ENCODE measurements at places on chromosomes 2 and 18. TPM values are rescaled to one million over a fixed set of nuclear protein-coding genes. Genes with fewer than 3 reads are reported as not detected.
A peak's percentile ranks its signal among the peaks of the same experiment; 100 is the strongest.

Gene ZNF512
- 31.5 TPM for total RNA-seq

Gene ANKRD53
- not detected for total RNA-seq

Gene FAM110C
- 0.96 TPM for total RNA-seq

Gene RNF138
- 86.0 TPM for total RNA-seq

Gene STK16
- 34.4 TPM for total RNA-seq

DNA sequence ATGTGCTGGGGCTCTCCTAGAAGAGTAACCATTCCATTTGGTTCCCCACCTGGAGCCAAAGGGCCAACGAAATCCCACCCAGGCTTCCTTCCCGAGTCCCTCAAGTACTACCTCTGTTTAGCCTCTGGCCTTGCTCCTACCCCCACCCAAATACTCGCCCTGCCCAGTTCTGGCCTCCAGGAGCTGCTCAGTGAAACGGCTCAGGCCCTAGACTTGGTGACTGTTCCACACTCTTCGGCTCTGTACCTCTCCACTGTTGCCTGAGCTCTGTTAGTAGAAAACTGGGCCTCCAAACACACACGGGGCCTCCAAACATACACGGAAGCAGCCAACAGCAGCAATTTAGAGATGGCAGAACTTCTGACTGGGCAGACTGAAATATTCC, 4.2 kb downstream of the OTX1 start:
- peak overlapping the region; percentile 42 for H3K4me3 ChIP-seq
- DNase-seq = no peak
- H3K36me3 ChIP-seq = no peaks in the 10 kb centered on the region
- H3K4me1 ChIP-seq = peaks cover 55% of the 10 kb centered on the region
- H3K27me3 ChIP-seq = peaks cover 80% of the 10 kb centered on the region

- no peak overlapping the region for H3K4me3 ChIP-seq
- no peaks in the 10 kb centered on the region for H3K27me3 ChIP-seq
- H3K36me3 ChIP-seq = peaks cover 1% of the 10 kb centered on the region
- H3K27ac ChIP-seq = no peak overlapping the region
- DNase-seq = no peak
Observed at GRCh38 chr2:72340665-72341064, 193.0 kb upstream of the CYP26B1 start.

- no peak overlapping the region for H3K27ac ChIP-seq
- peaks cover 8% of the 10 kb centered on the region for H3K36me3 ChIP-seq
- H3K27me3 ChIP-seq = no peaks in the 10 kb centered on the region
- no peak for DNase-seq
- H3K4me3 ChIP-seq = no peak overlapping the region
Observed at GRCh38 chr2:28135324-28135723, 244.8 kb downstream of the BABAM2 start.

- H3K4me3 ChIP-seq = peak within 1 kb of the TSS; percentile 62
- no peak within 1 kb of the TSS for H3K27ac ChIP-seq
- peaks cover 82% of the 10 kb centered on the region for H3K27me3 ChIP-seq
- peaks cover 45% of the 10 kb centered on the region for H3K4me1 ChIP-seq
- DNase-seq = peak; percentile 79
Observed at GRCh38 chr18:57434536-57435494, at the start of gene ONECUT2. Gene ONECUT2, plus strand, starts transcription at chr18:57435374. Its CDS starts 343 bp downstream, at chr18:57435717.

DNA sequence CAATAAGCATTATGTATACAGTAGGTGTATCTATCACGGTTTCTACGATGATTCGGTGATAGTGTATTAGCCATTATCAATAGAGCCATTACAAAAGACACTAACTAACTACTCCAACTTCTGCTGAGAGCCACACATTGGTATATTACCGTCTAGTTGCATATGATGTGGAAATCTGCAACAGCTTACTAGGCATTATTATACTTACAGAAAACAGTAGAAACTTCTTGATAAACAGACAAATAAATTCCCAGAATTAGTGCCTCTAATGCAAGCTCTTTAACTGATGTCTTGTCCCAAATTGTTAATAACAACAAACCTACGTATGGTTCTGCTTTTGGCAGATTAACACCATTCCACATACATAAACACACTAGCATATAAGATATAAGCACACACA, 1923.0 kb upstream of the PIK3C3 start:
- DNase-seq = no peak
- H3K36me3 ChIP-seq = no peaks in the 10 kb centered on the region
- no peak overlapping the region for H3K4me3 ChIP-seq
- no peak overlapping the region for H3K27ac ChIP-seq
- H3K4me1 ChIP-seq = no peaks in the 10 kb centered on the region
- H3K27me3 ChIP-seq = no peaks in the 10 kb centered on the region

Measured in activated CD8-positive, alpha-beta T cell treated with anti-CD3 and anti-CD28 coated beads for 36 hours (primary cell).